ENCODE measurements at places on chromosomes 5 and 9.

- DNase-seq: no peak
Observed at GRCh38 chr5:170809551-170809950, 26.0 kb downstream of the GABRP start.

- no peak for DNase-seq
Observed at GRCh38 chr5:78458843-78459242, 98.4 kb downstream of the SCAMP1 start.

- DNase-seq: no peak
Observed at GRCh38 chr5:57244331-57244730, 70.5 kb downstream of the GPBP1 start.

- DNase-seq: no peak
Observed at GRCh38 chr5:134000091-134000511, 4.7 kb downstream of the VDAC1 start.

DNA sequence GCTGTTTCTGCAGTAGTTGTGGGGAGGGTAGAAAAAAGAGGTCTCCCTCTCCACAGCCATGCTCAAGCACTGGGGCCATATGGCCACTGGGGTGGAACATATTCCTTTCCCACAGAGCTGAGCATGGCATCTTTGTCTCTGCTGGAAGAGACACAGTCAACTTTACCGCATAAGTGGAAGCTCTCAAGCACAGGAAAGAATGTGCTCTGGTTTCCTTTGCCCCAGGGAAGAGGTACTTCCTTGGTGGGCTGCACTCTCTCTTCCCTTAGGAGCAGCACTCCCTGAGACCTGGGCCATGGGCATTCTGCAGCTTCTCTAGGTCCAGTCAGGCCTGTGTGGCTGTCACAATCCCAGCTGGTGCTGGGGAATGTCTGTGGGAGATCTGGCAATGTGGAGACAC, 168.5 kb upstream of the ACTBL2 start:
- no peak for DNase-seq

DNA sequence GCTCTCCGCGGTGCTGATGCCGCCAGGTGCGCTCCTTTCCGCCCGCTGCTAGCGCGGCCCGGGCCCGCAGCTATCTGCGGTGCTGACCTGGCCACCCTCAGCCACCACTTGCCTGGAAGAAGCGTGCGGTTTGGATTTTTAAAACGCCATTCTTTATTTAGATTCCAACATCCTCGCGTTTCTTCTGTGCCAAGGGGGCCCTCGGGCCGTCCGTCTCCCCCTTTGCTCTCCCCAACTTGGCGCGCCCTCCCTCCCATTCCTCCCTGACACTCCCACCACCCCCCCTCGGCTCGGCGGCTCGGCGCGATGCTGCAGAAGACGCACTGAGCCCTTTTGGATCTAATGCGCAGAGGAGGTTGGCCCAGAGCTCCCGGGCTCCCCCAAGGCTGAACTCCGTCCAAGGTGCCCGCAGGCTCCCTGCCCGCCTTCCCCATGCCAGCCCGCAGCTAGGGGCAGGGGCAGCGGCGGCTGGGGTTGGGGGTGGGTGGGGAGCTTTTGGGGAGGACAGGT, at the start of gene BARHL1:
BARHL1 (plus strand) TSS at position 331 of the 510 bp plus-strand sequence. CDS start 192 bp downstream, outside the sequence.
- no peak for DNase-seq

- no peak for DNase-seq
Observed at GRCh38 chr5:72996632-72997031, 40.8 kb downstream of the FCHO2 start.

GRCh38 chr9:126401107-126401506, 74.5 kb downstream of the MVB12B start:
- no peak for DNase-seq

All from central memory CD4-positive, alpha-beta T cell (primary cell).